ENCODE measurements at places on chromosomes 16 and 17. TPM values are rescaled to one million over a fixed set of nuclear protein-coding genes. Genes with fewer than 3 reads are reported as not detected.

GRCh38 chr17:65301184-65301583 lies 164.0 kb downstream of the RGS9 start:
- DNase-seq = no peak

- DNase-seq = no peak
These were observed 93.5 kb downstream of the CDYL2 start for GRCh38 chr16:80710918-80711317.

DNA sequence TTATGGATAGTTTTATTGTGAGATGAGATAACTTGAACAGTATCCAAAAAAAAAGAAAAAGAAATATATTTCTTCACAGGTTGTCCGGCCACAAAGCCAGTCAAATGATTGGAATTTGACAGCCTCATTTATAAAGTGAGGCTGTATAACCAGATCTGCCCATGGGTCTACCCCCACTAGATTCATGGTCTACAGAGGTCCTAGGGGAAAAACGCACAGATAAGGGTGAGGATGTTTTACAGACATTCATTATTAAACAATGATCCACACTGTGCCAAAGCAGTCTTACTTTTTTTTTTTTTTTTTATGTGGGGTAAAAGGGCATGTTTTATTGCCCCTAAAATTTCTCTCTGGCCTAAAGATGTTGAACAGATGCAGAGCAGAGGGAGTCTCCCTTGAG lies 1503.0 kb upstream of the CDH8 start:
- DNase-seq = no peak

DNA sequence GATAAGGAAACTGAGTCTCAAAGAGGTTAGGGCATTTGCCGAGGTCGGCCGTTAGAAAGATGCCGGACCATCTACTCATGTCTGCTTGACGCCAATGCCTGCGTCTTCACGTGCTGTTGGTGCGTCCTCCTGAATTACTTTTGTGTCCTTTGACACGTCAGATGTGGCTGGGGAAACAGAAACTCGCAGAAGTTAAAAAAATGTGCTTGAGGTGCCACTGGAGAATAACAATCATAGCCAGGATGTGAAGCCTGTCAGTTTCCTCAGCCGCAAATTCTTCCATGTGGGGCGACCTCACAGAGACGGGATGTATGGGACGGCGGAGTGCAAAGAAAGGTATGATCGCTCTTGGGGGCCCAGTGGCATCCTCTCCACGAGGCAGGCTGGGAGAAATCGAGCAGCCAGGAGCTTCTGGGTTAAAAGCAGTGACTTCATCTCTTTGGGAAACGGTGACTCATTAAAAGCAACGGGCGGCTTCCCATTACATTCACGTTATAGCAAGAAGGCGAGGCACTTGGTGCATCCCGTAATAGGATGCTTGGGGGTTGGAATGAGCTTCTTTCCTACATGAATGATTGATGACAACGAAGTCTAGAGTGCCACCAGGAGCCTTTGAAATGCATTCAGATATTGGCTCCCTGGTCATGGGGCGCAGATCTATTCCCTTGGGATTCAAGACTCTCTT lies 67.8 kb downstream of the BMERB1 start:
- DNase-seq = peak; percentile 91

DNA sequence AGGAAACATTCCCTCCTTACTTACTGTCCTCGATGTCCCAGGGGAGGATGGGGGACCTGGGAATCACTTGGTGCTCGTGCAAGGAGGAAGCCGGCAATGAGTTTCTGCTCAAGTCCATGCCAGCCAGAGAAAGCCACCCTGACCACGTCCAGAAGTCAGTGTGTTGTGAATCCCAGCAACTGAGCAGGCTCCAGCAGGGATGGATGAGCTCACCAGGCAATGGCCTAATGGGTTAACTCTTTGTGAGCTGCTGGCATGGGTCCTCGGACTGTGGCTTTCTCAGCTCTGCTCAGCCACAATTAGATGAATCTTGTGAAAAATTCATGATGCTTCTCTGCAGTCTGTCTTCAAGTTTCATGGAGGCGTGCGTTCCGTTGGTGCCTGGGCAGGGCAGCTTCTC lies at the start of gene PIRT:
TSS of gene PIRT (minus strand) at position 167 of the 400 bp plus-strand sequence. CDS start 12,442 bp downstream, outside the sequence.
- DNase-seq = no peak

DNA sequence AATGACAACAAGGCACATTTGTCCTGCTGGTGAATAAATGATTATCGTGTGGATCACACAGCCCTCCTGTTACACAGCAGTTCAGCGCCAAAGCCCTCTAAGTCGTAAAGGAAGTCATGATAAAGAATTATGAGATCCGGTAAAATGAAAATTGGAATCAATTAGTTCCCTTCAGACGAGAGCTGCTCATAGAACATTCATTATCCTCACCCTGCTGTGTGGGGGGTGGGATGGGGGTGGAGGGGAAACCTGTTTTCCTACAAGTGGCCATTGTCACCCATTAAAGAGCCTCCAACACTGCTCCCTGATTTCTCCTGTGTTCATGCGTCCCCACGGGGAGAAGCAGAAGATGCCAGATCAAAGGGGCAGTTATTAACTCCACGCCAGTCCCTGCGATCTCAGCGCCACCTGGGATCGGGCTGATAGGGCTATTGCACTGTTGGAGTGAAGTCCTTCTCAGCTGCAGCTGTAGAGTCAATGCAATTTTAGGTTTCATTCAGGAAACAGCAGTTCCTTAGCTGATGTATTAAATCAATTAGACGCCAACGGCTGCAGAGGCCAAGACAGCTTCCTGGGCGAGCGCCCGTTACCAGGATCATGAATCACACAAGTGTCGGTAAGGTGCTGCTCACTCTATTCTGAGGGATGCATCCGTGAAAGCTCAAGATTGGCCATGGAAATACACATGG lies 19.2 kb upstream of the CACNG4 start:
- DNase-seq = no peak

- DNase-seq = no peak
These were observed 9.1 kb upstream of the CCL5 start for GRCh38 chr17:35889241-35889640.

- DNase-seq = no peak
These were observed 877 bp upstream of the KREMEN2 start for GRCh38 chr16:2963074-2963722.

- DNase-seq = no peak
These were observed 835 bp downstream of the FBXL16 start for GRCh38 chr16:704552-705380.

DNA sequence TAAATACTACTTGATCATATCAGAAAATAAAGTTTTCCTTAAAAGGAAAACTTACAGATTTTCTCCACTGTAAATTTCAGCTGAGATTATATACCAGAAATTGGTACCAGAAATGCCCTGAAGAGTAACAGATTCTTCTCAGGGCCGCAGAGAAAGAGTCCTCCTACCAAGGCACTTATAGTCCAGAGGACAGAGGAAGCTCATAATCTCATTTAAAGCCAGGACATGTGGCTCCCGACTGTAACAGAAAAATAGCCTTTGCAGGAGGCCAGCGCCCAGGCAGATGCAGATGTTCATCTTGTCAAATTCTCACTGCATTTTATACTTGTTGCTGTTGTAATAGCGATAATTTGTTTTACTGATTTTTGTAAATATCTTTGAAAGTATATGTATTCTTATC lies 43.7 kb downstream of the TNRC6C start:
- DNase-seq = no peak

DNA sequence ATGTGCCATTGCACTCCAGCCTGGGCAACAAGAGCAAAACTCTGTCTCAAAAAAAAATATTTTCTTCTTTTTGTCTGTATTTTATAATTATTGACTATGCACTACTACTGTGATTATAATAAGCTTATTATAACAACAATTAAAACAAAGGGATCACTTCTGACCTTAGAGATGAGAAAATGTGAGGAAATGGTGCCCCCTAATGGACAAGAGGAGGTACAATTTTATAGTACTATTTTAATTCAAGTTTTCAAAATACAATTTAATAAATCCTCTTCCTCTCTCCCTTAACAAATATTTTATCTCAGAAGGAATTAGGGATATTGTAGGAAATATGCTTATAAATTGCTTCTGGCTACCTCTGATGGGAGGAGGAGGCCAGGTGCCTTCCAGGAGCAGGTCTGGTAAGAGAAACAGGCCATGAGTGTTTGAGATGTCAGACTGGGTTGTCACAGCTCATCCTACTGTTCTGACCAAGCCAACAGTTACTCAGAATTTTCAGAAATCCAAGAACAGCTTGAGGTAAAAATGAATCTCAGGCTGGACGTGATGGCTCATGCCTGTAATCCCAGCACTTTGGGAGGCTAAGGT lies 14.0 kb downstream of the VPS53 start:
- no peak for DNase-seq

DNA sequence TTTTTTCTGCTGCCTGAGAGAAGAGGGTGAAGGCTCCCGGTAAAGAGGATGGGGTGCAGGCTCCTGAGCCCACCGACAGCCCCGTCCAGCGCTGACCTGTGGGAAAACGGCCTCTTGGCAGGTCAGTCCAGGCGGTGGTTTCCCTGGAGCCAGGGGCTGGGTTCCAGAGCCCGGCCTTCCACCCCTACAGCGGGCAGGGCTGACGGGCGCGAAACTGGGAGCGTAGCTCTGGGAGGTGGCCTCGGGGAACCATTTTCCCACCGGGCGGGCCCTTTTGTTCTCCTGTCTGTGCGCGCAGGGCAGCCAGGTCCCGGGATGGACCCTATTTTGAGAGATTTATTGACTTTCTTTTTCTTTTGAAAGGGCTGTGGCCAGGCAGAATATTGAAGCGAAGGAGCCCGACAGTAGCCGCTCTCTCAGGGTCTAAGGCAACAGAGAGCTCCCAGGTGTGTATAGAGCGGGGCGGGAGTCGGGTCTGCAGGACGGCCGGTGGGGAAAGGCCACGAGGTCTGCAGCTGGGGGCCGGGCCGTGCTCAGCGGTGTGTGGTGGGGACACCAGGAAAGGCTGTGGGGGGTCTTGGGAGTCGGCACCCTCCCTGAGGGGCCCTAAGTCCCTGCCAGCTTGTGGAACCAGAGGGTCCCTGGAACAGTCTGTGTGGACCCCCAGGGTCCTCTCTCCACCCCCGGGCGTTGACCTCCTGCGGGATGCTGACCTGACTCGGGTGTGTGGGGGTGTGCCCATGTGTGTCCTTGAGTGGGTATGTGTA lies 32.3 kb downstream of the METRNL start:
- no peak for DNase-seq

GRCh38 chr16:72721981-72722380 lies 325.9 kb downstream of the ZFHX3 start:
- DNase-seq = no peak

- DNase-seq = no peak
These were observed at the start of gene SLC16A5 for GRCh38 chr17:75087558-75088453. SLC16A5 (plus strand) TSS chr17:75087954; CDS start chr17:75093637, 5,683 bp downstream.

DNA sequence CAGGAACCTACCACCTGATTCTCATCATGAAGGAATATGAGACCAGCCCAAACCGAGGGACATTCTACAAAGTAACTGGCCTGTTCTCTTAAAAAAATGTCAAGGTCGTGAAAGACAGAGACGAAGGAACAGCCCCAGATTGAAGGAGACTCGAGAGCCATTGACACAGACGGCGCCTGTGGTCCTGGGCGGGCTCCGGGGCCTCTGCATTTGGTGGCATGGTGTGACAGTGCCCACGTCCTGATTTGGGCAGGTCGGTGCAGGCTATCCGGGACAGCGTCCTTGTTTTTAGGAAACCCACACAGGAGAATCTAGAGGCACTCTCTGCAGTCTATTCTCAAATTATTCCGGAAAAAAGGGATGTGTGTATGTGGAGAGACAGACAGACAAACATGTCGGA lies 64.1 kb downstream of the ADCY9 start:
- DNase-seq = no peak

GRCh38 chr17:71753070-71753469 lies 367.8 kb upstream of the SOX9 start:
- DNase-seq = no peak

GRCh38 chr16:85564277-85565051 lies 48.7 kb upstream of the GSE1 start:
- no peak for DNase-seq

DNA sequence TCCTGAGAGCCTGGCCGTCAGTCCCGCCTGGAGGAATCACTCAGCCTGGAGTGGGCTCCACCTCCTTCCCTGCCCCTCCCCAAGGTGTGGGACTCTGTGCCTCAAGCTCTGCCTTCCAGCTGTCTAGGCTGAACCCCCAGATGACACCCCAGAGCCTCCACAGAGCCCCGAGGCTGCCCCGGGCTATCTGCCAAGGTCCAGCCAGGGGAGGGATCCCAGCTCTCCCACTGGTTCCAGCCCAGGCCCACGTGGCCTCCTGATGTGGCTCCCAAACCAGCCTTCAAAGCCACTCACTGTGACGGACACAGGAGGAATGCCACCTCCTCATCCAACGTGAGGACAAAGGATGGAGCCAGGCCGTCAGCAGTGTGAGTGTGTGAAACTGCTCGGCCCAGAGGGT lies 45.6 kb upstream of the ENPP7 start:
- DNase-seq = no peak

GRCh38 chr17:42002792-42003301 lies 14.4 kb downstream of the DNAJC7 start:
- DNase-seq = no peak

GRCh38 chr17:61249649-61250299 lies 149.9 kb upstream of the TBX2 start:
- no peak for DNase-seq

DNA sequence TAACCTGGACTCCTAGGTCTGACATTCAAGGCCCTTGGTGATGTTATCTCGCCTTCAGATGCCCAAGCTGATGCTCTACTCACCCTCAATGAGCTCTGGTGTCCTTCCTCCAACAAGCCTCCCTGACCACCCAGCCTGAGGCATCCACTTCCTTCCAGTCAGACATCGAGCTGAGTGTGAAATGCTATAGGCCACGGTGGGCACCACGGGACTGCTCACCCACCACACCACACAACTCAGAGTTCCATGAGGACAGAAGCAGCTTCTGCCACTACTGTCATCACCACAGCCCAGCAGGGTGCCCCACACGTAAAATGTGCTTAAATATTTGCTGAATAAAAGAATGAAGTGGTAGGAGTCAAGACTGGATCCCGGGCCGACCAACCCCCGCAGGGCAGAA lies 12.0 kb downstream of the CREBBP start:
- DNase-seq = no peak

DNA sequence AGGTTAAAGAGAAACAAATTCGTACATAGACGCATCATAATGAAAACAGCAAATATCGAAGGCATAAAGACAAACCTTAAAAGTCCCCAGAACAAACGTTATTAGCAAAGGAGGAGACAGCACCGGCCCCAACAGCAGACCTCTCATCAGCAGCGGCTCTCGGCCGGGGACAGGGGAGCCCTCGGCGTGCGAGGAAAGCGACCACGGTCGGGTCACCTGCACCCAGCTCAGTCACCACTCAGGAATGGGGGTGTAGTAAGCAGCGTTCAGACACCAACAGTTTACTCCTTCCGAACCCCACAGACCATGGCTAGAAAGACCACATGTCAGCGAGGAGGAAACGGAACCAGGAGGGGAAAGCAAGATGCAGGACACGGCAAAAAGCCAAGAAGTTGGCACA lies 109.3 kb upstream of the CHMP6 start:
- DNase-seq = no peak

GRCh38 chr17:49881054-49881402 lies 33.2 kb upstream of the TAC4 start:
- DNase-seq = no peak

The SYCE1L gene
- 3.4 TPM for total RNA-seq

The FOXN1 gene
- total RNA-seq = not detected

The PPP4C gene
- 139 TPM for total RNA-seq

The CRHR1 gene
- not detected for total RNA-seq

The PDE6G gene
- total RNA-seq = 2.2 TPM

The ITGAX gene
- total RNA-seq = 0.14 TPM

The AATK gene
- 0.33 TPM for total RNA-seq

The EXOC3L1 gene
- 0.25 TPM for total RNA-seq

The HSPB9 gene
- not detected for total RNA-seq

The KRTAP1-1 gene
- not detected for total RNA-seq

The MYH2 gene
- not detected for total RNA-seq

The C17orf107 gene
- total RNA-seq = 4.4 TPM

The ZNF785 gene
- 8.8 TPM for total RNA-seq

The KRTAP2-4 gene
- not detected for total RNA-seq

The MARVELD3 gene
- 15.7 TPM for total RNA-seq

The NECAB2 gene
- total RNA-seq = not detected

The CDK12 gene
- total RNA-seq = 38.7 TPM
